ENCODE measurements at places on chromosomes 7 and 10.

- DNase-seq: no peak
Observed at GRCh38 chr7:129144834-129145668, 544 bp downstream of the TSPAN33 start.

DNA sequence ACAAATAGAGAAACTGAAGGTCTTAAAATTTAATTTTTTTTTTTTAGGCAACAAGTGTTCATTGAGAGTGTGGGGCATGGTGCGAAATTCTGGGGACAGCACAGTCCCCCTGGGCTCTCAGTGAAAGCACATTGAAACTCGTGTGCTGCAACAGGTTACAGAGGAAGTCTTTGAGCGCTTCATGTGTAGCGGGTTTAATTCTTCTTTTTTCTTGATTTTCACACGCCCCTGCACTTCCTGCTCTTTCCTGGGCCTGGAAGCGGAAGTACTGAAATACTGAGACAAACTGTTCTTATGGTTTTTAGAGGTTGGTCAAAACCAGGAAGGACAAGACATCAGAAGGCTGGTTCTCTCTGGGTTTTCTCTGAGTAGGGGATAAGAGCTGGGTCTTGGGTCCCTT is 203.5 kb downstream of the PTEN start:
- no peak for DNase-seq

DNA sequence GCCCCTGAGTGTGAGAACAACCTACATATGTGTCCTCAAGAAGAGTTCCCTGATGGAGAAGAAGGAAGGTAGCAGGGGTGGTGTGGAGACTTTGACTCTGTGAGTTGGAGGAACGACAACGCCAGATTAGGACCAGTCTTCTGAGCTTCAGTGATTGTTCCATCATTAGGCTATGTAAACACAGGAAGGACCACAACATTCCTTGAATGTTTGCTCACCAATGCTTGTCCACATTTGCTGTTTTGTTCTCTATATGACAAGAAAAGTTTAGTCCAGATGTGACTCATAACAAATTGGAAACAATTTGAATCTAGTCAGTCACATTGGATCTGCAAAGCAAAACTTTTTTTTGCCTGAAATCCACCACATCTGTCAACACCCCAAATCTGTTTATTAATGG is 62.7 kb downstream of the ENTPD1 start:
- DNase-seq: no peak

- DNase-seq: no peak
Observed at GRCh38 chr7:41830271-41830670, 127.4 kb upstream of the INHBA start.
